ENCODE measurements at places on chromosomes 2 and 18.

DNA sequence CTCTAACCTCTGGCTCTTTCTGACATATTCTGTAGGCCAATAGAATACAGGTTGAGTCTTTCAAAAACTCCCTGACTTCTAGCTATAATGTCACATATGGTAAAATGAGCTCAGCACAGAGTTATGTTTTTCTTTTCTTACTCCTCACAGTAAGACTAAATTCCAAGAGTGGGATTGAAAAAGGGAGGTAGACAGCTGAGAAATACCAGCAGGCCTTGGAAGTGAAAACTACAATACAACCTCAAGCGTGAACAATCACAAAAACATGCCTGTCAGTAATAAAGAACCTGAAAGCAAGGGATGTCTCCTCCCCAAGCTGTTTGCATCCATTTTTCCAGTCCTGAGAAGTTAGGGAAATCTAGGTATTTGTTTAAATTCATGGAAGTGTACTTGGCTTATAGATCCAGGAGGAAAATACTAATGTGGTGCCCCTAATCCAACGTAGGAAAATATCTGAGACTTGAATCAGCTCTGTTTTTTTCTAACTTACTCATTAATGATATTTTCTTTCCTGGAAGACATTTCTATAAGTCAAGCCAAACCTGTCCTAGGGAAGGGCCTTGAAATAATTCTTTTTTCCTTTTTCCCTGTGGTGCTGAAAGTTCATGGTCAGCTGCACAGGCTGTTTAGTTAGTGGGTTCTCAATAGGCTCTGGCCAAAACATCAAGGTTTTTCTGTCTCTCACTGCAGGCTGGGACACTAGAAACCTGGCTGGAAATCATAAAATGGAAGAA lies 167.9 kb upstream of the SPATS2L start:
- H3K4me1 ChIP-seq: no peaks in the 10 kb centered on the region
- H3K36me3 ChIP-seq: no peaks in the 10 kb centered on the region

DNA sequence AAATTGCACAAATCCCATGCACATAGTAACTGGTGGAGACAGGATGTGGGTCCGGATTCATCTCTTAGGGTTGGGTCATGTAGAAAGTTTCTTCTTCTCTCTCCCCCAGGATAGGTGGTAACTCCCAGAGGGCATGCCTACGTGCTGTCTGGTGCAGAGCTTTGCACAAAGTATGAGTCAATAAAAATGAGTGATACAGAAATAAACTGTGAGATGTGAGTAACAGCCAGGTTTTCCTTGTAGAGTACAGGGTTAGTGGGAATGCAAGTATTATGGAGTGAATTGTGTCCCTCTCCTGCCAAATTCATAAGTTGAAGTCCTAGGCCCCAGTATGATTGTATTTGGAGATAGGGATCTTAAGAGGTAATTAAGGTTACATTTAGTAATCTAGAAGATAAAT lies 289.4 kb downstream of the ALK start:
- no peak overlapping the region for H3K4me3 ChIP-seq
- no peak for DNase-seq
- no peak overlapping the region for H3K27ac ChIP-seq
- H3K36me3 ChIP-seq: no peaks in the 10 kb centered on the region
- H3K27me3 ChIP-seq: no peaks in the 10 kb centered on the region

DNA sequence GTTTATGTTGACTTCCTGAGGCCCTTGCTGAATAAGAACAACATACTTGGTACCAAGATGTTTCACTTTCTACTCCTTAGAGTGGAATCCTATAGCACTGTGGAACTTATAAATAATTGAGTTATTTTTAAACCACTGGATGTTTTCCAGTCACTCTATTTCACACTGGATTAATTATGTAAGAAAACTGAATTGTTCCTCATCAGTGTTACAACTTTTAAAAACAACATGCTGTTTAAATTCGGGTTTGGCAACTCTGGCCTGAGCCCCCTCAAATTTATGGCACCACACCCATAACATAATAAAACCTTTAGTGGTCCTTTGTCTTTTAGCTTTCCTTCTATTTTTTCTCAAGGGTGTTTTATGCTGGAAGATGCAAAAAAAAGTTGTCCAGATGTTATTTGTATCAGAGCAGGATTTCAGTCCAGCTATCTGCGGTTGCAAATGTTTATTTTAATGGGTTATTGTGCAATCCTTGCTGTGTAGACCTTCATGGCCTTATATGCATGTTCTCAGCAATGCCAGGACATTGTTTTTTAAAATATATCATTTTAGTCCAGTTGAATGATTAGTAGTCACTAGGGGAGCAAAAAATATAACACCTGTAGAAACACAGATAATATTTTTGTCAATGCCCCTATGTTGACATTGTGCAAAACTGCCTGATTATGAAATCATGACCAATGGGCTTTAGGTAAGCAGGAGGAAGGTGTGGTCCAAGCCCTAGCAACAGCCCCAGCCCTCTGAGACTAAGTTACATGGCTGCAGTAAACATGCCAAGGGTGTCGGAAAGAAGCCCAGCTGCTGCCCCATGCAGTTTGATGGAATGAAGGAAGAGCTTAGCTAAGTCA lies 638.0 kb upstream of the ZEB2 start:
- DNase-seq: peak; percentile 20
- no peak overlapping the region for H3K27ac ChIP-seq
- H3K36me3 ChIP-seq: no peaks in the 10 kb centered on the region

- H3K27ac ChIP-seq: no peak overlapping the region
- DNase-seq: no peak
- H3K27me3 ChIP-seq: no peaks in the 10 kb centered on the region
Observed at GRCh38 chr2:62527478-62528210, 21.6 kb upstream of the TMEM17 start.

GRCh38 chr2:60498816-60499429 lies 54.5 kb downstream of the BCL11A start:
- H3K36me3 ChIP-seq: no peaks in the 10 kb centered on the region
- H3K27me3 ChIP-seq: no peaks in the 10 kb centered on the region
- H3K27ac ChIP-seq: no peak overlapping the region
- H3K4me1 ChIP-seq: no peaks in the 10 kb centered on the region
- DNase-seq: no peak

Measured in right lobe of liver (tissue), 6 donors.